ENCODE measurements at places on chromosomes 5 and 9.

GRCh38 chr9:14289916-14290315 is 24.0 kb downstream of the NFIB start:
- DNase-seq: no peak

DNA sequence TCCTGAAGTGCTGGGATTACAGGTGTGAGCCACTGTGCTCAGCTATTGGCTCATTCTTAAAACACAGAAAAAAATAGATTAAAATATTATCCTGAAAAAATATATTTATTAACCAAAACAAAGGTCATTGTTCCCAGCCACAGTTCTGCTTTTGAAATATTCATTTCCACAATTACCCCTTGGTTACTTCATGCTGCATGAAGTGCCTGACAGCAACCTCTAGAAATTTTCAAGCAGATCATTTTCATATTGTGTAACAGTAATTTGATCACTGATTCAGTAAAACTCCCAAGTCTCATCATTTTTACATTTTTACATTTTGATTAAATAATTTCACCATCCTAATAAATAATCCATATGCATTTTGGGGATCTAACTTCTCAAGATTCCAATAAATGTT is 18.8 kb upstream of the GNAQ start:
- DNase-seq: no peak

- DNase-seq: peak; percentile 56
Observed at GRCh38 chr9:12640016-12640587, 53.1 kb upstream of the TYRP1 start.

- DNase-seq: no peak
Observed at GRCh38 chr9:125493881-125494652, 212.9 kb downstream of the MAPKAP1 start.

DNA sequence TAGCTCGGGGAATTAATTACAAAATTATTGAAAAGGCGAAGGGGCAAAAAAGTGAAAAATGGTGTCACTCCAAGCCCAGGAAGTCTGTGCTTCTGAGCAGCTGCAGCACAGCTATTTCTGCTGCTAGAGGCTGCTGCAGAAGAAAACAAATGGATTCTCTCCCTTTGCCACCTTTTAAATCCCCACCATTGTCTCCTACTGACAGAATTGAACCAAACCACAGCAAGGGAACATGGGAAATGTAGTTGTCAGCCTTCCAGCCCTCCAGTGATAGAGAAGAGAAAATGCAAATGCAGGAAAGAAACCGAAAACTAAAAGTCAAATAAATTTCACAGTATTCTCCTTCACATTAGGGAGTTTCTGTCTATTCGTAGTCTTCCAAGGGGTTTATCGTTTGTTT is 33.4 kb upstream of the CDC42SE2 start:
- DNase-seq: no peak

DNA sequence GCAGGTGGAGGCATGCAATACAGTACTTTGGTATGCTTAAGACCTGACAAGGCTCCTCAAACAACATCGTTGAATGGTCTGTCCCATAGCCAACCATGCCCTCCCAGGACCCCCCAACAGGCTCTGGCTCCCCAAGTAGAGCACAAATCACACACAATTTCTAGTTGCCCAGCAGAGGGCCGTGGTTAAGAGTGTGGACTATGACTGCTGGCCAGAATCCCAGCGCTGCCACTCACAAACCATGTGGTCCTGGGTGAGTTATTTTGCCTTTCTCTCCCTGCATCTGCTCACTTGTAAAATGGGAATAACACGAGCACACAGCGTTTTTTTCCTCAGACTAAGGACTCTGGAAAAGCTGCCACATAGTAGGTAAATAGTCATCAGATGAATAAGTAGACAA is 6.5 kb downstream of the CKMT2 start:
- DNase-seq: no peak

DNA sequence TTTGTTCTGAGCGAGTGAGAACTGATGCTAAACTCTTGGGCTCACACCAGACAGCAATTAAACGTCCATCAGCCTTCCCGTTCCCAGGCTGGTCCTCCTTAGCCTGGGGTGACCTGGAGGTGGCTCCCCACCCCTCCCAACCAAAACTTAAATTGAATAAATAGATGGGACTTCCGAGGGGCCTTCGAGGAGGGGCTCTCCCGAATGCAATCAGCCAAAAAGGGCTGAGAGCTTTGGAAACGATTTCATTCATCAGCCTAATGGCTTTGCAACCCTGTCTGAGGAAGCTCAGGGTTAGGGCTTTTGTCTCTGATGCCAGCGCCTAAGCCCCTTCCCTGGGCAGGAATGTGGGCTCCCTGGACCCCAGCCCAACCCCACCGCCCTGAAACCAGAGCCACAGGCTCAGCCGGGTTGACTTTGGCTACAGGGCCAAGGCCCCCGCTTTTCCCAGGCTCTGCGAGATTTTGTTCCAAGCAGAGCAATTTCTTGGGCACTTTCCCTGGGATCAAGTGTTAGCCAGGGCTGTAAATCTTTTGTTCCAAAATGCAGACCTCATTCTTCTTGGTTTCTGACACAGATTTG is 29.2 kb downstream of the LHX3 start:
- no peak for DNase-seq

DNA sequence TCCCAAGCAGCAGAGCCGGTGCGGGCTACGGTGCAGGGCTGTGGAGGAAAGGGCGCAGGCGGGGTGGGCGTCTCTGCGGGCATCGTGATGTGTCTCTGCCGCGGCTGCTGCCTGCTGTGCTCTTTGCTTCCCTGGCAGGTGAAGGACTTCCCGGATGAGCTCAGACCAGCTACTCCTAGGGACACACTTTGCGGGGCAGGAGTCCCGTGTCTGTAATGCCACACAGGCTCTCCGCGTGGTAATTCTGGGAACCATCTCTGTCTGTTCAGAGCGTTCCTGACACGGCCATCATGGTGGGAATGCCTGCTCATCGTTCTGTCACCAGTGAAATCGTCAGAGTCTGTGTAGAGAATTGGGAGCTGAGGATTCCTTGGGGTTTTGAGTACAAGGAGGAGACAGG is 235.5 kb downstream of the FANCC start:
- no peak for DNase-seq

DNA sequence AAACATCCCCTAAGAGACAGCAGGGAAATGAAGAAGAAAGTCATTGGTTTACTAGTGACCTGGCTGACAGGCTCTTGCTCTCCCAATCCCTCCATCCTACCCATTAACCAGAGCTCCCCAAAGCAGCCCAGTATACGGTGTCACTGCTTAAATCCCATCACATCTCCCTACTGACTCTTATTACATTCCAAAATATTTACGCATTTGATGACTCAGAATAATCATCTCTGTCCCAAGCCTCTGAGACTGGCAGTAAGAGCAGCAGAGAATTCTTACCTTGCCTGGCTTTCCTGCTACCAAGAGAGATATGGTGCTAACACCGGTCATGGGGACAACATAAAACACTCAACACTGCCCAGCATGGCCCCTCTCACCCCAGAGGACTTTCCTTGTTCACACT is 20.2 kb upstream of the WHRN start:
- DNase-seq: no peak

DNA sequence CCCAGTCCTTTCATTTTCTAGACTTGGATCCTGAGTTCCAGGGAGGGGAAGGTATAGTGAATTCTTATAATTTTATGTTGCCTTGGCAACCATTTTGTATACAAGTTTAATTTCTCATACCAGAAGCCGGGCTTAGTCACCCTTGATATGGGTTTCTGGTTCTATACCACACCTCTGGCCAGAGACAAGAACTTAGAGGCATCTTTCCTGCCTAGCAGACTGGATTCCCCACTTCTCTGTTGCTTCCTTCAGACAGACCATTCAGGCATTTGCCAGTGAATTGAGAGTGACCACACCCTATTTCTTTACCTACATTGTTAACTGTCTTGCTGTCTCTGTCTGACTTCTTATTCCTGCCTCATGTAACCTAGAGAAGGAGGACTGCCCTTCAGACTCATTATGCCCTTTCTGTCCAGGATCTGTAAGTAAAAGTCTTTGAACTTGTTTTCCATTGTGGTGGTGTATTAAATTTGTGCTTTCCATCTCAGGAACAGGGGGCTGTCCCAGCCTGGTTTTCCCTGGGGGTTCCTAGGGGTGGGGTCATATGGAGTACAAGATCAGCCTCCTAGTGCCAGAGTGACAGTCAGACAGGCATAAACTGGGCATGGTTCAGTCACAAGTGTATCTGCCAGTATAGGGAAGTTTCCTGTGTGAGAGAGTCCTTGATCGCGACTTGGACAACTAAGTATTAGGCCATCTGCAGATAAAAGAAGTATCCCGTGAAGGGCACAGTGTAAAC is 27.4 kb downstream of the TNFSF8 start:
- no peak for DNase-seq

GRCh38 chr5:94807985-94808384 is 189.5 kb downstream of the SLF1 start:
- no peak for DNase-seq

GRCh38 chr9:136363949-136364748 is 605 bp upstream of the DNLZ start:
- DNase-seq: no peak

GRCh38 chr9:79384501-79384900 is 187.3 kb upstream of the TLE4 start:
- no peak for DNase-seq

DNA sequence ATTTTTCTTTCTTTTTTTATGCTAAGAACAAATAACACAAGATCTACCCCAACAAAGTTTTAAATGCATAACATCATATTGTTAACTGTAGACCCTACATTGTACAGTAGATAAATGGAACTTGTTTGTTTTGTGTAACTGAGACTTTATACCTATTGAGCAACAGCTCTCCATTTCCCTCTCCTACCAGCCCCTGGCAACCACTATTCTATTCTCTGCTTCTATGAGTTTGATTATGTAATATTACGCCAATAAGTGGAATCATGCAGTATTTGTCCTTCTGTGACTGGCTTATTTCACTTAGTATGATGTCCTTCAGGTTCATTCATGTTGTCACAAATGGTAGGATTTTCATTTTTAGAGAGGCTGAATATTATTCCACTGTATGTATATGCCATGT is 308.2 kb upstream of the PRR16 start:
- no peak for DNase-seq

- no peak for DNase-seq
Observed at GRCh38 chr5:178685386-178686059, 44.9 kb downstream of the ZNF354A start.

DNA sequence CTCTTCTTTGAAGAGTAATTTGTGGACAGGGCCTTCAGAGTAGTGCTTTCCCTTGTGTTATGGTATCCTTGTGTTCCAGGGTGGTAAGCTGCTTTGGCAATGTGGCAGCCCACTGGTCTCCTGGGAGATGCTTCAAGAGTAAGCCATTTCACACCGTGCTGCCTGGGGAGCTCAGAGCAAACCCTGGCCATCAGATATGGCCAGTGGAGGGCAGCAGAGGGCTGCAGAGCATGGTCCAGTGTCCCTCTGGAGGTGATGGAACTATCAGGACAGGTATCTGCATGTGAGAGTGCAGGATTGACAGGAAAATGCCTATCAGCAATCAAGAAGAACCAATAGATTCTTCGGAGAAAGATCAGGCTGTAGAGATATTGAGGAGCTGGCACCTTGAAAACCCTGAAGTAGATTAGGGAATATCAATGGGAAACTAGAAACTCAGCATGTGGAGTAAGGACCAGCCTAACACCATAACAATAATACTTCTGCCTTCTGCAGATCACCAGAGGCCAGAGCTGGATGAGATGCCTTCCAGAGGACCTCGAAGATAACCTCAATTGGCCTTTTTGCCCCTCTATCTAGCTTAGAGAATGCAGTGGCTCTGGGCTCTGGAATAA is 90.8 kb downstream of the PLPPR1 start:
- DNase-seq: peak; percentile 72

DNA sequence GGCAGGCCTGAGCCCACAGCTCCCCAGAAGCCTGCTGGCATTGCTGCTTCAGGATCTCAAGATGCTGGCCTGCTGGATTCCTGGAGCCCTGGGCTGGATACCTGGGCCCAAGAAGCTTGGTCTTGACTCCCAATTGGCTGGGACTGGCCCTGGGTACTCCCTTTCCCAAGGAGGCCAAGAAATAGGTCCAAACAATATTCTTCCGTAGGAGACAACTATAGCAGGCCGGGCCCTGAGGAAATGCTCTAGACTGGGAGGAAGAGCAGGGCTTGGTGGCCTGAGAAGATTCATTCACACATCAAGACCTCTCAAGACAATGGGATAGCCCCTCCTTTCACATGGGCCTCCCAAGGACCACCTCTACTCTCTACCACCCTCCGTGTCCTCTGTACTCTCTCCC is 7.9 kb downstream of the CSF2 start:
- DNase-seq: no peak

- no peak for DNase-seq
Observed at GRCh38 chr9:132853482-132853881, 24.6 kb downstream of the AK8 start.

- no peak for DNase-seq
Observed at GRCh38 chr9:73155377-73155776, 3.7 kb downstream of the ANXA1 start.

- DNase-seq: no peak
Observed at GRCh38 chr5:170235876-170236864, 3.4 kb downstream of the C5orf58 start.

GRCh38 chr5:122715095-122715494 is 59.8 kb upstream of the SNX2 start:
- no peak for DNase-seq

DNA sequence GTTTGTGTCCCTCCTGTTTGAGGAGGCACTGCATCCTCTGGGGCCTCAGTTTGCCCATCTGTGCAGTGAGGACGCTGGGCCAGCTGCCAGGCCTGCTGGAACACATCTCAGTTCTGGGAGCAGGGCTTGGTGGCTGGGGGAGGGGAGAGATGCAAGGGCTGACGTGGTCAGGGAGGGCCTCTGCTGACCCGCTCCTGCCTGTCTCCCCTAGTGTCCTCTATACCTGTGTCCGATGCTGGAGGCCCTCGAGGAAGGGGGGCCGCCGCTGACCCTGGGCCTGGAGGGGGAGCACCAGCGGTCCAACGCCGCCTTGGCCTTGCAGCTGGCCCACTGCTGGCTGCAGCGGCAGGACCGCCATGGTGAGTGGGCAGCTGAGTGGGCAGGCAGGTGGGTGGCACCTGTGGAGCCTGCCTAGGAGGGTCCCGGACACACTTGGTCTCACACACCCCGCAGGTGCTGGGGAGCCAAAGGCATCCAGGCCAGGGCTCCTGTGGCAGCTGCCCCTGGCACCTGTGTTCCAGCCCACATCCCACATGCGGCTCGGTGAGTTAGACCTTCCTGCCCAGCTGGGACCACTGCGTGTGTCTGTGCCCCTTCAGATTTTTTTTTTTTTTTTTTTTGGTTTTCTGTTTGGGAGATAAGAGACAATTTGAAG is 5.8 kb downstream of the FPGS start:
- DNase-seq: no peak

DNA sequence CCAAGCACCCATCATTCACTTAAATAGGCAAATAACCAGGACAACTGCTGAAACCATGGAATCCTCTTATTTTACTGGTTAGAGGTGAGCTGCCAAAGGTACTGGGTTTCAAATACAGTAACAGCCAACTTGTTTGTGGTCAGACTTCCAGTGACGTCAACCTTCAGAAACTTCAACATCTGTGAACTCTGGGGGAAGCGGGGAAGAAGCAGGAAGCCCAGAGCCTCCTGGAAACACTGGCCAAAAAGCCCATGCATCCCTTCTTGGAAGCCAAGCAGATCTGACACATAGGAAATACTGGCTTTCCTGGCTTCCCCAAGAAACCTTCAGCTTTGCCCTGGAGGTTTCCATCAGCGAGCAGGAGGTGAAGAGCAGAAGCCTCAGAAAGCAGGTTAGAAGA is 4.9 kb upstream of the FRRS1L start:
- no peak for DNase-seq

All from NCI-H446 (cell line).